Stimulated activated naive CD8-positive, alpha-beta T cell treated with anti-CD3 and anti-CD28 coated beads, Interleukin-15, Interleukin-2, amounts not matched to agents 100 U/mL and 50 U/mL, for 24 hours (primary cell): ENCODE measurements at places on chromosomes 2 and 18.

DNA sequence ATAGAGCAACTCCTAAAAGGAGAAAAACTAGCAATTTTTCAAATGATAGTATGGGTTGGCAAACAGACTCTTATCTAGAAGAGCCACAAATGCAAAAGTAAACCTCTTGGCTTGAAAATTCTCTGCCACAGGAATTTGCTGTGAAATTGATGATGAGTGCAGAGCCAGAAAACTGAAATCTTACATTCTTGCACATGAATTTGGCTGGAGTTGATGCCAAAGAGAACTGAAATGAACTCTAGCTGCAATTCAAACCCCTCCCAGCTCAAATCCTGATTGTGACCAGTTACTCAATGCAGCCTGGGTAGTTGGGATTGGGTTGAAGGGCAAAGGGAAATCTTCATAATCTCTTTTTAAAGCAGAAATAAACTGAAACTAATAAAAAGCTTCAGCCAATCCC lies 266.6 kb downstream of the PDE11A start:
- no peak for DNase-seq

GRCh38 chr2:17644997-17645720 lies 104.7 kb downstream of the VSNL1 start:
- no peak for DNase-seq

DNA sequence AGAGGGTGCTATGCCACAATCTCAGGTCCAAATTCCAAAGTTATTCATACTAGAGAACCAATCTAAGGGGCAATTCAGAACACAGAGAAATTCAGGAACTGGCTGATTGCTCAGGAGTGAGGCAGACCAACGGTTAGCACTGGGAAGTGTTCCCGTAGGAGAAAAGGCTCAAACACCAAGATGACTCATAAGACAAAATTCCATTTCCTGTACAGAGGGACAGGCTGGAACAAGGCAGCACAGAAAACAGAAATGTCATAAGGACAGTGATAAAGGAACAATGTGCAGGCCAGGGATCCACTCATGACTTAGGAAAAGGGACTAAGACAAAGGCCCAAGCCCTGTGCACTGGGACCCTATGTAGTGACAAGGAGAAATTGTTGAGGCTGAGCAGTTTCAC lies 54.2 kb downstream of the PDE1A start:
- DNase-seq, result no peak

DNA sequence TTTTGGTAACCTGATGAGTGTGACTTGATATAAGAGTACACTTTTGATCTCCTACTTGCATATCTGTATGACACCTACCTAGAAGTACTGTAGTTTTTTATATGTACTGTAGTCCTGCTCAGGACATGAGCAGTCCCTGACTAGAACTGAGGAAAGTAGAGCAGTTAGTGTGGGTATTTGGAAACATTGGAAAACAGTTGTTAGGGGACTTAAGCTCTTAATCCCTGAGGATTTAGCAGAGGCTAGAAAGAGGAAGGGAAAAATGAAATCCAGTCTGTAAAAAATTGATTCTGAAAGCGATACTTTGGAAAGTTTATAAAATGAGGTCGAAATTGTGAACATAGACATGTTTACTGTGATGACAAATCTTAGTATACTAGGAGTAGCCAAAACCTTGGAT lies 125.6 kb downstream of the NCOA1 start:
- no peak for DNase-seq

DNA sequence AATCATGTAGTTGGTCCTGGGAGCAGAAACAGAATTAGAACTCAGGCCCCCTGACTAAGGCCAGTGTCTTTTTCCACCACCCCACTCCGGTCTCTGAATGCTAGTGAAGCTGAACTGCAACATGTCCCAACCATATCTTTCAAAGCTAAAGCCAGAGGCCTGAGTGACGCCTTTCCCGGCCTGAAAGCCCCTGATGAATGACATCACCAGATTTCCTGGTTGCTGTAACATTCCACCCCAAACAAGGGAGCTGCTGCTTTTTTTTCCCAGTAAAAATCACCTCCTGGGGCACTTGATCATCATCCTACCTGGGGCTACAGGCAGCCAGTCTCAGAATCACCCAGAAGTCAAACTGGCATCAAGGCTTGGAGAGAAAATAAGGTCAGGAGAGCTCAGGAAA lies 162.7 kb downstream of the ARL4C start:
- DNase-seq, result no peak

- no peak for DNase-seq
These were observed 1.2 kb downstream of the NT5DC4 start for GRCh38 chr2:112721819-112722522.

DNA sequence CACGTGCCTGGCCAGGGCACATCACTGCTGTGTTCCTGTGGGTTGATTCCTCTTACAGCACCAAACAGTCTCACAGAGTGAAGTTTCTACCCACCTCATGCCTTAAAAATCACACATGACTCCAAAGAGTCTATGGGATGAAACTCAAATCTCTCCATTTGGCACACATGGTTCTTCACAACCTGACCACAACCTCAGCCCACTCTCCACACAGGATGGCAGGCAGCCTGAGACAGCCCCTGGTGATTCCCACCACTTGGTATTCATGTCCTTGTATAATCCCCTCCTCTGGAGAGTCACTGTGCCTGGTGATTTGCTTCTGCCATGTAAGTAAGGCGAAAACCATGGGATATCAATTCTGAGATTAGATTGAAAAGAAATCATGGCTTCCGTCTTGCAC lies 46.2 kb downstream of the LBH start:
- DNase-seq, result no peak

DNA sequence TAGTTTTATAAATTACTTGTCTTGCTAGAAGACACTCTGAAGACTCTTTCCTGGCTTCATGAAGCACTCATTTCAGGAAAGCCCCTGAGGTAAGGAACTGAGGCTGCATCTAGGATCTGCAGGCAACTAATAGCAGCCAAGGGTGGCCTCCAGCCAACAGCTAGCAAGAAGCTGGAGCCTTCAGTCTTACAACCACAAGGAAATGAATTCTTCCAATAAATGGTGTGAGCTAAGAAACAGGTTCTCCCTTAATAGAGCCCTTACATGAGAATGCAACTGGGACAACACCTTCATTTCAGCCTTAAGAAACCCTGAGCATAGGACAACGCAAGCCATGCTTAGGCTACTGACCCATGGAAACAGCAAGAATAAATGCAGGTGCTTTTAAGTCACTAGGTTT lies 254.6 kb upstream of the RBBP8 start:
- no peak for DNase-seq
